Pancreas (tissue), 10 donors: ENCODE measurements at places on chromosomes 4 and X. TPM values are rescaled to one million over a fixed set of nuclear protein-coding genes. Genes with fewer than 3 reads are reported as not detected.

SPOCK3 gene
- total RNA-seq: 0.16 TPM

CXorf65 gene
- not detected for total RNA-seq

TLR6 gene
- total RNA-seq: 0.69 TPM

HTN3 gene
- not detected for total RNA-seq

DNA sequence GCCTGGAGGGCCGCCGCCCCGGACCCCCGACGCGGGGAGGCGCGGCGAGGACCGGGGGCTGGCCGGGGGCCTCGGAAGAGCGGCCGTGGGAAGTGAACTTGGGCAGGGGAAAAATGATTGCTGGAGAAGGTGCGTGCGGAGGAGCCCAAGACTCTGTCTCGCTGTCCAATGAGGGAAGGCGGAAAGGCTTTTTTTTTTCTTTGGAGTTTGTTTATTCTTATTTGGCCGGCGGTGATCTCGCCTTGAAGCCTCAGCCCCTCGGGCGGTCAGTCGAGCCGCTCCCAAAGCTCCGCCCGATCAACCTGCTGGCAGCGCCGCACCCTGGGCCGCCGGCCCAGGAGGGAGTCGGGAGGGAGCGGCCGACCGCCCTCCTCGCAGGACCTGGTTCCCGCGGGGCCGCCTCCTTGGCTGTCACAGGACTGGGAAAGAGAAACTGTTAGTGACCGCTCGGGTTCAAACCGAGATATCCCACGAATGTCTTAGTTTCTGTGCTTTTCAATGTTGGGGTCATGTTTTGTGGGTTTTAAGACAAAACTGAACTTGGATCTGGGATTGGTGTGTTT, 2.5 kb downstream of the CPEB2 start:
- peak overlapping the region; percentile 88 for H3K4me3 ChIP-seq
- peaks cover 16% of the 10 kb centered on the region for H3K4me1 ChIP-seq
- H3K36me3 ChIP-seq: no peaks in the 10 kb centered on the region
- H3K27me3 ChIP-seq: no peaks in the 10 kb centered on the region

GRCh38 chr4:75490155-75490554, 24.0 kb downstream of the RCHY1 start:
- no peak overlapping the region for H3K4me3 ChIP-seq
- no peaks in the 10 kb centered on the region for H3K36me3 ChIP-seq
- no peaks in the 10 kb centered on the region for H3K27me3 ChIP-seq
- H3K4me1 ChIP-seq: no peaks in the 10 kb centered on the region
- no peak for DNase-seq

DNA sequence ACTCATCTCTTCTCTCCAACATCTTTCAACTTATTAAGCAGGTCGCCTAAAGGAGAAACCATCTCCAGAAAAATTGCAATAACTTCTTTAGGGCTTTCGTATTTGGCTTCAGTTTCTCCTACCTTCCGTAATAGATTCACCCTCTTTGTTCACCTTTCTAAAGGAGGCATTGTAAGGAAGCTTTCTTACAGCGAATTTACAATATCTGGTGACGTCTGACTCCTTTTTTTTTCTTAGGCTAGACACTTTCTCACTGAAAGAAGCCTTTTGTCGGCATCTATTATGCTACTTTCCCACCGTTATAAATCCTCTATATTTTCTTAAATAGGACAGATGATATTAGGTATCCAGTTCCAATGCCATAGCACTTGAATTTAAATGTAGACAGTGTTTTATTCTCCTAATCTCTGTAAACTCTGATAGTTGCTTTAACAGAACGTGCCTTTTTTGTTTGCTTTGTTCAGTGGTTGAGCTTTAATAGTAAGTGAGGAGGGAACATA, 302.4 kb downstream of the IL1RAPL1 start:
- no peak for DNase-seq
- H3K4me3 ChIP-seq: no peak overlapping the region
- H3K27me3 ChIP-seq: no peaks in the 10 kb centered on the region
- H3K27ac ChIP-seq: no peak overlapping the region

DNA sequence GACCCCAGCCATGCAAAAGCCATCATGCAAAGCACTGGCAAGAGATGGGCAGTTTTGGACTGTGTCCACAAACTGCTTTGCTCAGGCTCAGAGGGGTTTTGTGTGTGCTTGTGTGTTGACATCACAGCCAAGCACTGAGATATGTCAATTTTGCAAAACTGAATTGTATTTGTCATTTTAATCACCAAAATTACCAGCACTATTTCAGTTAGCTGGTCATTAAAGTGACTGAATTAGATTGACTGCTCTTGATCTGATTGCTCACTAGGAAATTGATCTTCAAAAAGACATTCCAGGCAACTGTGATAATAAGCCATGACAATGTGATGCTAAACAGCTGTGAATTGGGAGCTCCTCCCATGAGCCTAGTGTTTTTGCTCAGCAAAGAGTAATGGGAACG, 337.3 kb upstream of the GNPDA2 start:
- H3K27me3 ChIP-seq: no peaks in the 10 kb centered on the region
- no peak overlapping the region for H3K4me3 ChIP-seq
- DNase-seq: no peak
- H3K36me3 ChIP-seq: no peaks in the 10 kb centered on the region

GRCh38 chr4:87317527-87317926, 5.2 kb downstream of the HSD17B13 start:
- peak; percentile 78 for DNase-seq
- H3K4me1 ChIP-seq: no peaks in the 10 kb centered on the region
- no peak overlapping the region for H3K4me3 ChIP-seq
- H3K27ac ChIP-seq: no peak overlapping the region

DNA sequence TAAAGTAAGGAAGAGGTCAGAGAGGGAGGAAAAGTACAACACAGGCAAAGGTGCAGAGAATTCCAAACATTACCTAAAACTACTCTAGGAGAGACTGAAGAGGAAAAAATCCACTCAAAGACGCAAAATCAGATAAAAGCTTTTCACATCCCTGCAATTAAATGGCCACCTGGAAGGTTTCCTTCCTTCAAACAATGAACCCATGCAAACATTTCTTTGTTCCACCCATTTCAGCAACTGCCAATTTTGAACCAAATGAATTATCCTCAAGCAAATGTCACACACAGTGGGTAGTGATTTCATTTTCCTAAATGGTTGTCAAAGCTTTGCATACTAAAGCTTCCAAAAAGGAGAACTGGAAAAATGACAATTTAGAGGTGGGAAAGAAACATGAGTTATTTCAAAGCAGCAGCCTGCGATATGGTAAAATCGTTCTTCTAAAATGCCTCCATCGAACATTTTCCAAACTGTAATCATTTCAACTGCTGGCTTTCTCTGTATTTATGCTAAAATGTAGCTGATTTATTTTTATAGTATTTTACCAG, 45.0 kb downstream of the APBB2 start:
- no peak for DNase-seq
- no peak overlapping the region for H3K4me3 ChIP-seq
- H3K4me1 ChIP-seq: no peaks in the 10 kb centered on the region
- H3K36me3 ChIP-seq: no peaks in the 10 kb centered on the region

- H3K27ac ChIP-seq: no peak overlapping the region
- H3K4me1 ChIP-seq: no peaks in the 10 kb centered on the region
- H3K36me3 ChIP-seq: no peaks in the 10 kb centered on the region
- no peak for DNase-seq
- H3K4me3 ChIP-seq: no peak overlapping the region
These were observed 370.3 kb upstream of the SLC7A11 start for GRCh38 chr4:138612428-138612827.

DNA sequence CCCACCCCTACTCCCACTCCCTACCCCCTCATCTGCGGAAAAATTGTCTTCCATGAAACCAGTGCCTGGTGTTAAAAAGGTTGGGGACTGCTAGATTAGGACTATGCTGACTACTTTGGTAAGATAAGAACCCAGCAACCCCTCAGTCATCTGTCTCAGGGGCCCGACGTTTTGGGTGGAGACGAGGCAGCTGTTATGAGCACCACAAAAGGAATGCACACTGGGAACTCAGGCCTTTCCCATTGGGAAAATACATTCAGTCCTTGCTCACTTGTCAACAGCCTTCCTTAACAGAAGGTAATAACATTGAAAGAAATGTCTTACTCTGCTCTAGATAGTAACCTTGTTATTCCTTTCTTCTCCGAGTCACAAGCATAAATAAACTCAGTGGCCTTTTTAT, 310.8 kb downstream of the AFF2 start:
- no peak for DNase-seq
- no peaks in the 10 kb centered on the region for H3K4me1 ChIP-seq
- no peak overlapping the region for H3K27ac ChIP-seq
- H3K4me3 ChIP-seq: no peak overlapping the region

GRCh38 chr4:41257906-41258305, 1.2 kb downstream of the UCHL1 start:
- H3K27ac ChIP-seq: no peak overlapping the region
- H3K27me3 ChIP-seq: peaks cover 6% of the 10 kb centered on the region
- DNase-seq: no peak
- no peaks in the 10 kb centered on the region for H3K4me1 ChIP-seq
- peak overlapping the region; percentile 24 for H3K4me3 ChIP-seq

DNA sequence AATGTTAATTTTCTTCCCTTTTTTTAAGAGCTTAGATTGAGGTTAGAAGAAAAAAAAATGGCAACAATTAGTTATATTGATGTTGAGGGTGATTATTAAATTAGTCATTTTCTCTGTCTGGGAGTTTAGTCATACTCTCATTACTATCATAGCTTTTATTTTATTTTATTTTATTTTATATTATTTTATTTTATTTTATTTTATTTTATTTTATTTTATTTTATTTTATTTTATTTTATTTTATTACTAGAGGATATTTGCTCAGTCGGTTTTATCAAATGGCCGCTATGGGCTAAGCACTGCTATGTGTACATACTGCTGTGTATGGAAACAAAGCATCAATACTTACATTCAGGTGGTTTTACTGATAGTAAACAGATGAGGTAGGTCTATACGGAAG, 239.5 kb downstream of the RAPGEF2 start:
- H3K36me3 ChIP-seq: peaks cover 8% of the 10 kb centered on the region
- H3K4me1 ChIP-seq: no peaks in the 10 kb centered on the region
- no peak overlapping the region for H3K27ac ChIP-seq
- H3K4me3 ChIP-seq: no peak overlapping the region
- no peak for DNase-seq

DNA sequence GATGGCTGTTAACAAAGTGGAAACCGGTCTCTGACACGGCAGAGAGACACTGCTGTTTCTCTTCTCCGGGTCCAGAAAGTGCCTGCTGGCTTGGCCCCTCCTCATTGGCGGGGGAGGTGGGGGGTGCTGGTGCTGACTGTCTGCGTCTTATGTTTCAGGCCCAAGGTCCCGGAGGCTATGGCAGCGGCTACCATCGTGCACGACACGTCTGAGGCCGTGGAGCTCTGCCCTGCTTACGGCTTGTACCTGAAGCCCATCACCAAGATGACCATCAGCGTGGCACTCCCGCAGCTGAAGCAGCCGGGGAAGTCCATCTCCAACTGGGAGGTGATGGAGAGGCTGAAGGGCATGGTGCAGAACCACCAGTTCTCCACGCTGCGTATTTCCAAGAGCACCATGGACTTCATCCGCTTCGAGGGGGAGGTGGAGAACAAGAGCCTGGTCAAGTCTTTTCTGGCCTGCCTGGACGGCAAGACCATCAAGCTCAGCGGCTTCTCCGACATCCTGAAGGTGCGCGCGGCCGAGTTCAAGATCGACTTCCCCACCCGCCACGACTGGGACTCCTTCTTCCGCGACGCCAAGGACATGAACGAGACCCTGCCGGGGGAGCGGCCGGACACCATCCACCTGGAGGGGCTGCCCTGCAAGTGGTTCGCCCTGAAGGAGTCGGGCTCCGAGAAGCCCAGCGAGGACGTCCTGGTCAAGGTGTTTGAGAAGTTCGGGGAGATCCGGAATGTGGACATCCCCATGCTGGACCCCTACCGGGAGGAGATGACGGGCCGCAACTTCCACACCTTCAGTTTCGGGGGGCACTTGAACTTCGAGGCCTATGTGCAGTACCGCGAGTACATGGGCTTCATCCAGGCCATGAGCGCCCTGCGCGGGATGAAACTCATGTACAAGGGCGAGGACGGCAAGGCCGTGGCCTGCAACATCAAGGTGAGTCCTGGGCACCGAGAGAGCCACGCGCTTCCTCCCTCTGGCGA, 2.2 kb downstream of the AKAP17A start:
- H3K27ac ChIP-seq: no peak overlapping the region
- peak overlapping the region; percentile 71 for H3K4me3 ChIP-seq
- no peak for DNase-seq
- no peaks in the 10 kb centered on the region for H3K27me3 ChIP-seq
- peaks cover 7% of the 10 kb centered on the region for H3K36me3 ChIP-seq
- H3K4me1 ChIP-seq: no peaks in the 10 kb centered on the region

- no peak overlapping the region for H3K4me3 ChIP-seq
- no peaks in the 10 kb centered on the region for H3K27me3 ChIP-seq
- DNase-seq: no peak
- no peaks in the 10 kb centered on the region for H3K36me3 ChIP-seq
These were observed 106.7 kb upstream of the PSAPL1 start for GRCh38 chr4:7541414-7541810.

DNA sequence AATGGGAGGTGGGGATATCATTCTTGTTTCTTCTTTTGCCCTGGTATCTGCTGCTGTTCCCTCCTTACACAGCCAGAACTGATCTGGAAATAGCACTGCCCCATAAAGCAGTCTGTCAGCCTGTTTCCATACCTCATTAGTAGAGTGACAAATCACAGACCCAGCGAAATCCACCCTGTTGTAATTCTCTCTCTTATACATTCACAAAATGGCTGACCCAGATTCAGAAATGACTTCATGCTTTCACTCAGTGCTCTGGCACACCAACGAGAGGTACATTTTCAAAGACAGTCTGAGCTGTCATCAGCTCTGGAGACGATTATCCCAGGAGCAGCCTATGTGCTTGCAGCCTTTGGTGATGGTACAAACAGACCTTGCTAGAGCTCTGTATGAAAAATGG, 164.6 kb downstream of the AFF2 start:
- H3K36me3 ChIP-seq: no peaks in the 10 kb centered on the region
- DNase-seq: no peak
- no peaks in the 10 kb centered on the region for H3K27me3 ChIP-seq
- no peaks in the 10 kb centered on the region for H3K4me1 ChIP-seq
- H3K4me3 ChIP-seq: no peak overlapping the region

DNA sequence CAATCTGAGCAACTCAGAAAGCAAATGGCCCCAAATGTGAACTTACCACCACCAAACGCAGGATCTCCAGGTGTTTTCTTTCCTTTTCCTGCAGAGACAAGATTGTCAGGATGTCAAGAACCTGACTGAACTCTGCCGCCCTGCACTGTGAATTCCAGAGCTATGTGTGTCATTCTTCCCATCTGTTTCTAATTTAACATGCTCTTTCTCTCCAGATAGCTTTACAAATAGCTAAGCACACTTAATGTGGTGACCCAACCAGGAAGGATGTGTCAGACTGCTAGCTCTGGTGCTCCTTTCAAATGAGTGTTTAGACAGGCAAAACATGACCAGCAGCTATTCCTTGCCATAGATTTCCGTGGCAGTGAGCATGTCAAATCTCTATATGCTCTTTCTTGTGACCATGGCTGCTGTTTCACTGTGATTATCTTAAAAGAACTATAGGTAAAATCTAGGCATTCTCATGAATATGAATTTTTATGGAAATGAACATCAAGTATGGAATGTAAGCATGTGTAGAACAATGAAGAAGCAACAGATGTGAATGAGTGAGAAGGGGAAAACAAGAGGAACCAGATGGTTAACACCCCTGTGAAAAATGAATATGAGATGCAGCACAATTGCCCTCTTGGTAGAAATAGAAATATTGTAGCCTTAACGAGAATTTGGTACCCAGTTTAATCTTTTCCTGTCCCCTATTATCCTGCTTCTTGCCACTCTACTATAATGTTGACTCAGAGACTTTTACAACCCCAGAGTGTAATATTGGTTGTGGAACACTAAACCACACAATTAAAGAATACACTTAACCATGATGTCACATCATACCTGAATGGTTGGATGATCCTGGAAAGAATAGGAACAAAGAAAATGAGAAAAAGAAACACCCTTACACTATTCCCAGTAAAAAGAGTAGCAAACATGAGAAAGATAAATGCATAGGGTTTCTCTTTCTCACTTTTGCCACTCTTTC, 247.8 kb upstream of the DKK2 start:
- H3K4me1 ChIP-seq: no peaks in the 10 kb centered on the region
- H3K36me3 ChIP-seq: no peaks in the 10 kb centered on the region
- DNase-seq: no peak
